Muscle of arm (tissue), 14 donors: ENCODE measurements at places on chromosomes 2 and 18. TPM values are rescaled to one million over a fixed set of nuclear protein-coding genes. Genes with fewer than 3 reads are reported as not detected.

Gene CMPK2
- 3.3 TPM for polyA plus RNA-seq

Gene ANKRD36C
- polyA plus RNA-seq = 48.0 TPM

Gene IL36A
- not detected for polyA plus RNA-seq

Gene CAPN14
- not detected for polyA plus RNA-seq

Gene SCN9A
- polyA plus RNA-seq = 6.2 TPM

Gene CFC1
- polyA plus RNA-seq = not detected

Gene KIF1A
- polyA plus RNA-seq = 3.0 TPM

Gene DYSF
- polyA plus RNA-seq = 196 TPM

Gene FHOD3
- polyA plus RNA-seq = 31.4 TPM

Gene DSC2
- not detected for polyA plus RNA-seq

- no peak for DNase-seq
Observed at GRCh38 chr2:211901226-211901846, 637.3 kb downstream of the ERBB4 start.

- no peak for DNase-seq
Observed at GRCh38 chr2:102321941-102322719, 10.8 kb downstream of the IL1RL1 start.

DNA sequence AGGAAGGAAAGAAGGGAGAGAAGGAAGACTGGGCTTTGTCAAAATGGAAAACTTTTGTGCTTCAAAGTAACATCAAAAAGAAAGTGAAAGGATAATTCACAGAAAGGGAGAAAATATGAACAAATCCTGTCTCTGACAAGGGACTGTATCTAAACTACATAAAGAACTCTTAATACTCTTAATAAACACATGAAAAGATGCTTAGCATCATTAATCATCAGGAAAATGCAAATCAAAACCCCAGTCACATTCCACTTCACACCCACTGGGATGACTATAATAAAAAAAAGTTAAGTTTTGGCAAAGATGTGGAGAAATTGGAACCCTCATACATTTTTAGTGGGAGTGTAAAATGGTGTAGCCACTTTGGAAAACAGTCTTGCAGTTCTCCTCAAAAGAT is 11.8 kb upstream of the ZFP36L2 start:
- DNase-seq = no peak

DNA sequence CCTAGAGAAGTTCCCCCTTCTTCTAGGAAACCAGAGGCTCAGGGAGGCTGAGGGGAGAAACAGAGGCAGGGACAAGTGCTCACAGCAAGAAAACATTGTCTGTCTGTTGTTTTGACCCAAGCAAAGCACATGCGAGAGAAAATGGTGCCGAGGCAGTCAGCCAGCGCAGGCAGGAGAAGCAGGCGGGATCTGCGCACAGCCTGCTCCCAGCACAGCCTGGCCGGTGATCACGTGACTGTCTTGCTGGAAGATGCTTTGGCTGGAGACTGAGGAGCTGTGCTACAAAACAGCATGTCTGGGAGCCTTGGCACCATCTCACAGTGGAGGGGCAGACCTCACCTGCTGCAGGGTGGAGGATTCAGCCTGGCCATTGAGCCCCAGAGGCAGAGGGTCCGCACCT is 93.7 kb upstream of the MYCN start:
- no peak for DNase-seq

DNA sequence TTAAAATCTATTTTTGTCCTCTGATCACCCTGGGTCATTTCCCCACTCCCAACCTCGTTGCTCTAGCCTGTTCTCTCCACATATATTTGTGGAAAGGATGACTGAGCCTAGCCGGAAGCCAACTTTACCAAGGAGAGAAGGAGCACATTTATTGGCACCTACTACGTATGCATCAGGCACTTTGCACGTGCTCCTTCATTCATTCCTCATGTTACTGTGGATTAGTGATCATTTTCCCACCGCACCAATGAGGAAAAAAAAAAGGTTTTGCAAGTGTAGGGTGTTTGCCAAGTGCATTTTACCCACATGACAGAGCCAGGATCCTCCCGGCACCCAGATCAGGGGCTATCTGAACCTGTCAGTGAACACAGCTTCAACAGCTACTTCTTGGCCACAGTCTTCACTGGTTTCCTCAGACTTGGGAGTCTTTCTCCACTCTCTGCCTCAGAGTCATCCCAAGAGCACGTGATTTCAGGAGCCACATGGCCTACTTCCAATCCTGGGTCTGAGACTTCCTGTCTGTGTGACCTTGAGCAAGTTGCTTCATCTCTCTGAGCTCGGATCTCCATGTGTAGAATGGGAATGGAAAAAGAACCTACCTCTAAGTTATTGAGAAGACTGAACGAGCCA is 1.9 kb upstream of the C1QL2 start:
- no peak for DNase-seq

DNA sequence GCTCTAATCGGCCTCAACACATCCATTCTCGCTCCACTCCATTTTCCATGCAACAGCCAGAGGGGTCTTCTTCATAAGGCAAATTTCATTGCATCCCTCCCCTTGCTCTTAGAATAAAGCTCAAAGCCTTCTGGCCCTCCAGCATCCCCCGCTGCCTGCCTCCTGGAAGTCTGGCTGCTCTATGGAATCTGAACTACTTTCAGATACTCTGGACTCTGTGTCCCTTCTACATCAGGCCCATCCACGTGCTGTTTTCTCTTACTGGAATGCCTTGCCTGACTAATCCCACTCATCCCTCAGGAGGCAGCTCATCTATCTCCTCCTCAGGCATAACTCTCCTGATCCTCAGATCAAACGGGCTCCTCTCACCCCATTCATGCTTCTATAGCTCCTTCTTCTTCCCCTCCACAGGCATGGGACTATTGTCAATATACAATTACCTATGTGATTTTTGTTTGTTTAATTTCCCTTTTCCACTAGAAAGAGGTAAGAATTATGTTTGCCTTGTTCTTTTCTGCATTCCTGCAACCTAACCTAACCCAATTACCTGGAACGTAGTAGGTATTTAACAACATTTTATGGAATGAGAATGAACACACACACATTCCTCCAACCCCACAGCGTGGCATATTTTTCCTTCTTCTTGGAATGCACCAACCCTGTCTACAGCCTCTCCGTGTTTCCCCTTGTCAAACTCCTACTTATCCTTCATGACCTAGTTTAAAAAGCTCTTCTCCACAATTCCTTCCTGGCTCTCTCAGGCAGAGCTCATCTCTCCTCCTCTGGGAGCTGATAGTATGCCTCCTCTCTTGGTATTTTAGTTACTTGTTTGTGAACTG is 49.5 kb downstream of the LBH start:
- no peak for DNase-seq

- DNase-seq = no peak
Observed at GRCh38 chr2:225456619-225457260, 57.2 kb downstream of the NYAP2 start.

GRCh38 chr2:240226672-240227537 is 86.4 kb upstream of the OTOS start:
- no peak for DNase-seq

DNA sequence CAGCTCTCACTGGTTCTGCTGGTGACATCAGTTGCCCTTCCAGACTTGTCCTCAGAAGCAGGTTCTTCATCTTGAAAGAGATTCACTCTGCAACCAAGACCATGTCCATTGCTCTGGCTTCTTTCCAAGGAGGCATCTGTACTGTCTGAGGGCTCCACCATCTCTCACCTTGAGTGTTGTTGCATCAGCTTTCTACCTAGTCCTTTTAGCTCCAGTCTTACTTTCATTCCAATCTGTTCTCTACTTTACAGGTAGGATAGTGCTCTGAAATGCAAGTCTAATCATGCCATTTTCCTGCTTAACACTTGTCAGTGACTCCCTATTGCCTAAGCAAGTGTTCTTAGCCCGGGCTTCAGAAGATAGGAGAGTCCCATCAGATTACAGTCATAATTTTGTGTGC is 117.7 kb downstream of the EN1 start:
- DNase-seq = no peak

GRCh38 chr18:4172196-4173100 is 282.7 kb downstream of the DLGAP1 start:
- no peak for DNase-seq

GRCh38 chr2:183063083-183063482 is 15.5 kb upstream of the DUSP19 start:
- no peak for DNase-seq

GRCh38 chr2:153870308-153870707 is 1.4 kb upstream of the GALNT13 start:
- DNase-seq = no peak

GRCh38 chr2:112529757-112530156 is 12.5 kb upstream of the POLR1B start:
- no peak for DNase-seq

DNA sequence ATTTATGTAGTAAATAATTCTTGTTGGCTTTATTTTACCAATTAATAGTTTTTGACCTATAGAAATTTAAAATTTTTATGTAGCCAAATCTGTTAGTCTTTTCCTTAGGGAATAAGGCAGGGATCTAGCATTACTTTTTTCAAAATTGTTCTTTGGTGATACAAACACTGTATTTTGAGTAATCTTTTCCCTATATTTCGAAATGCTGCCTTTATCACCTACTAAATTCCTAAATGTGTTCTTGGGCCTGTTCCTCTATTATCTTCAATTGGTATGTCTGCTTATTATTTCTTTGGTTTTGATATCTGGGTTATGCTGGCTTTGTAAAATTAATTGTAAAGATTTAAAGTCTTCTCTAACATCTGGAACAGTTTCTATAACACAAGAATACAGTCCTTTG is 87.5 kb downstream of the DYSF start:
- DNase-seq = no peak

DNA sequence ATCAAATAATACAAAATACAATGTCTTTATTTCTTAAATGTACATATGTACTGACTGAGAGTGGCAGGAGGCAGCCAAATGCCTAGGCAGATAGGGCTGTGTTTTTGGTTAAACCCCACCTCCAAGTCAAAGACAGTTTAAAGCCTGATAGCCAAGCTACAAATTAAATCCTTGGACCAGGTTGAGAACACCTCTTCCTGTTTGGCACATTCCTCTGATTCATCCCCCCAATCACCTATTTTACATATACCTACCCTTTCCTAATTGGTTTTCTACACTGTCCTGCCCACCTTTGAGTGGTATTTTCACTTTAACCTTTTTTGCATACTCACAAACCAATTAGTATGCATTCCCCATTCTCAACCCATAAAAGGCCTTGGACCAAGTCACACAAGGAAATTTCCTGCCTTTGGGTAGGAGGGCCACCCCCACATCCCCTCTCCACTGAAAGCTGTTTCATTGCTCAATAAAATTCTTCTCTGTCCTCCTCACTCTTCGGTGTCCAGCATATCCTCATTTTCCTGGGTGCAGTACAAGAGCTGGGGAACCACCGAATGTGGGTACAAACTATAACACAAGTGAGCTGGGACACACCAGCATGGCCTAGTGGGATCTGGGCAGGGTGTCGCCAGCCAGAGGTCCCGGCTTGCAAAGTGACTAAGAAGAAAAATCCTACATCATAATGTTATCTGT is 149.1 kb downstream of the UBE2E3 start:
- DNase-seq = no peak

- DNase-seq = peak; percentile 58
Observed at GRCh38 chr2:163800951-163801381, 65.2 kb upstream of the FIGN start.

DNA sequence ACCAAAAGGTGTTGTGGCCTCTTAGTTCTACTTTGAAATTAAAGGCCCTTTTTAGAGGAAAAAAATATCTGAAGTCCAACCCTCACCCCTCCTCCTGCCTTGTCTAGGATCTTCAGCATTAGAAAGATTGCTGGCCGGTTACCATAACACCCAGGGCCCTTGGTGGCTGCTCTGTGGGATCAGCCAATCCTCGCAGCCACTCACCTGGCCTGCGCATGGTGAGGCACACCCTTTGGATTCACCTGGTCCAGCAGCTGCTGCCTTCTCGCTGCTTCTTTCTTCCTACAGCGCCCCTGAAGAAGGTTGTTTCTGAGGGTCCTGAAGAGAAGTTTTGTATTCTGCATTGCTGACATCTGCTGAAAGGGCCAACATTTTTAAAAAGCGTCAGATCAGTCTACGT is 25.2 kb downstream of the DYTN start:
- no peak for DNase-seq

DNA sequence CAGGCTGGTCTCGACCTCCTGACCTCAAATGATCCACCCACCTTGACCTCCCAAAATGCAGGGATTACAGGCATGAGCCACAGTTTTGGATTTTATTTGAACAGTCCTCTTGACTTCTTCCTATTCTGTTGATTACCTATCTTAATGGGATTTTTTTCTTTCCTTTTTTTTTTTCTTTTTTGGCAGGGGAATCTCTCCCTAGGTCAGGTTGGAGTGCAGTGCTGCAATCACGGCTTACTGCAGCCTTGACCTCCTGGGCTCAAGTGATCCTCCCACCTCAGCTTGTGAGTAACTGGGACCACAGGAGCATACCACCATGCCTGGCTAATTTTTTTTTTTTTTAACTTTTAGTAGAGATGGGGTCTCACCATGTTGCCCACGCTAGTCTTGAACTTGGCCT is 2.8 kb downstream of the MTHFD2 start:
- DNase-seq = no peak

GRCh38 chr2:106126705-106127281 is 67.3 kb downstream of the UXS1 start:
- DNase-seq = no peak

- peak; percentile 73 for DNase-seq
Observed at GRCh38 chr2:145846982-145847381, 1327.1 kb upstream of the ZEB2 start.

DNA sequence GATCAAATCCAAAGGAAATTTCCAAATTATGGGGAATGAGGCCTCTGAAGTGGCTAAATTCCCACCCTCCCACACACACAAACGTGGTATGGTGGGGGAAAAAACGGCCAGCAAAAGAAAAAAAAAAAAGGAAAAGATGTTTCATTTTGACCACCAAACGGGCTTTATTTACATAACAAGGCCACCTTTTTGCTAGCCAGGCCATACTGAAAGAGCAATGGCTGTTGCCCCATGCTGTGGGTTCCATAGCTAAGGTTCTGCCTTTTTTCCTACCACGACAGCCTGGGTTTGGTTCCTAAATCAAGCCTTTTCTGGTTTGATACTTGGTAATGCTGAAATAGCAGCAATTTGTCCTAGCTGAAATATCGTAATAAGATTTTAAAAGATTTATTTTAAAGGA is 14.0 kb upstream of the IL1B start:
- DNase-seq = no peak

- no peak for DNase-seq
Observed at GRCh38 chr2:162245061-162245460, 1.8 kb upstream of the FAP start.

- no peak for DNase-seq
Observed at GRCh38 chr2:54254180-54254579, 1.8 kb downstream of the TSPYL6 start.

DNA sequence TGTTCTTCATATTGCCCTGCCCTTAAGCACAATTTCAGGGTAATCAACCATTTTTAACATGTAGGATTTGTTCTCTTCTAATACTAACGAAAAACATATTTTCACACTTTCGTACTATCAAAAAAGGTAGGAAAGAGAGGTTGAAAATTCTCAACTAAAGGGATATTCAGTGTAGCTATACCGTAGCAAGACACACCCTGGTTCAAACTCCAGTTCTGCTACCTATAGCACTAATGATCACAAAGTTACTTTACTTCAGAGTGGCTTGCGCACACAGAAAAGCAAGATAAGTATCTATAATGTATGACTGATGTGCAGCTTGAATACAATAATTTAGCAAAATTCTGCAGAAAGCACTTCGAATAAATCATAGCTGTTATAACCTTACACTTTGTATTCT is 125.8 kb upstream of the CD226 start:
- no peak for DNase-seq
